ENCODE measurements at places on chromosomes 2 and 18. TPM values are rescaled to one million over a fixed set of nuclear protein-coding genes. Genes with fewer than 3 reads are reported as not detected.

Gene PLGLB2
- total RNA-seq, result 0.10 TPM

Gene CCDC93
- 32.8 TPM for total RNA-seq

Gene HRH4
- not detected for total RNA-seq

Gene SLC14A1
- 0.74 TPM for total RNA-seq

Measured in activated naive CD4-positive, alpha-beta T cell treated with anti-CD3 and anti-CD28 coated beads for 36 hours (primary cell).